ENCODE measurements at places on chromosomes 11 and 22. TPM values are rescaled to one million over a fixed set of nuclear protein-coding genes. Genes with fewer than 3 reads are reported as not detected.

- DNase-seq = no peak
- H3K4me3 ChIP-seq = no peak overlapping the region
- no peaks in the 10 kb centered on the region for H3K36me3 ChIP-seq
- H3K4me1 ChIP-seq = no peaks in the 10 kb centered on the region
- H3K27ac ChIP-seq = no peak overlapping the region
These were observed 15.8 kb upstream of the MS4A4A start for GRCh38 chr11:60264644-60265043.

GRCh38 chr11:17607591-17608570 is 60.8 kb downstream of the OTOG start:
- no peaks in the 10 kb centered on the region for H3K4me1 ChIP-seq
- no peaks in the 10 kb centered on the region for H3K36me3 ChIP-seq
- no peak overlapping the region for H3K4me3 ChIP-seq
- DNase-seq = no peak
- H3K27ac ChIP-seq = no peak overlapping the region
- no peaks in the 10 kb centered on the region for H3K27me3 ChIP-seq

DNA sequence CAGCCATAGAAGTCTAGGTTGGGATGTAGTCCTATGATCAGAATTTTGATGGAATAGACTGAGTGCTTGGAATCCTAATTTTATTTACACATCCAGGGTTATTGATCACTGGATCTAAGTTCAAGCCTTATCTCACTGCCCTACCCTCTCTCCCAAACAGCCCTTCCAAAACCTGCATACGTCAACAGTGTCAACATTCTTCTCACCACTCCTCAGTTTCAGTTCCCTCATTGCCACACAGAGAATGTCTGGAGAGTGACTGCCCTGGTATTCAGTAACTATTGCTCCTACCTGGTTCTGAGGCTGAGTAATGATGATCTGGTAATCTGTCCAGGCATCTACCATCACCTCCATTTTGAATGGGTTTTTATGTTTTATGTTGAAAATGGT is 60.0 kb downstream of the GLYATL1 start:
- no peaks in the 10 kb centered on the region for H3K36me3 ChIP-seq
- H3K4me3 ChIP-seq = no peak overlapping the region
- H3K27ac ChIP-seq = no peak overlapping the region
- no peaks in the 10 kb centered on the region for H3K27me3 ChIP-seq

DNA sequence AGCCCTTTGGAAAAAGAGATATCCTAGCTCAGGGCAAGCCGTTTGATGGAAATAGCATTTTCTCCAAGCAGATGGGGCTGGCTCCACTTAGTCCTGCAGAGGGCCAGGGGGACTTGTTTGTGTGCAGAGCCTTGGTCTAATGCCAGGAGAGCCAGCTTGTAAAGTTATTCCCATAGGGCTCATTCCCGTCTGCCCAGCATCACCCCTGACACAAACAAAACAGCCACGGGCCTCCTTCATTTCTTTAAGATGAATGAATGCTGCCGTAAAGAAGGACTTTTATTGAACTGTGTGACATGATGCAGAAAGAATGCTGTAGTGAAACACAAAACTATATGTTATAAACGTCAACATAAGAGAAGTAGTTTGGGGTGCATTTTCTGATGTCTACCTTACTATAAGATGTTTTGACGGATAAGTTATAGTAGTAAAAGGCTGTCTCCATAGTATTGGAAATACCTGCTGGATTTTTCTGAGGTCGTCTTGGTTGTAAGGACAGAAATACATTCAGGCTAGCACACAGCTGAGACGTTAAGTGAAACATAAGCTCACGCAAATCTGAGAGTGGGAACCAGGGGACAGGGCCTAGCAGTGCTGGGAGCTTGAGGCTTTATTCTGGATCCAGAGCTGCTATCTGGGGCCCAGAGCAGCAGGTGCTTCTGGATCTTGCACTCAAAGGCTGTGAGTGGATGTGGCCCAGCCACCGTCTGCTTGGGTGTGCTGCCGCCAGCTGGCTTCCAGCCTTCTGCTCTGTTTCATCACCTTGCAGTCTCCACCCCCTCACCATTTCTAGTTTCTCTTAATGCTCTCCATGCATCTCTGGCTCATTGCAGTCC is 53.3 kb downstream of the NCAM1 start:
- no peak for DNase-seq
- no peaks in the 10 kb centered on the region for H3K36me3 ChIP-seq
- no peak overlapping the region for H3K27ac ChIP-seq
- no peaks in the 10 kb centered on the region for H3K4me1 ChIP-seq
- H3K27me3 ChIP-seq = no peaks in the 10 kb centered on the region

DNA sequence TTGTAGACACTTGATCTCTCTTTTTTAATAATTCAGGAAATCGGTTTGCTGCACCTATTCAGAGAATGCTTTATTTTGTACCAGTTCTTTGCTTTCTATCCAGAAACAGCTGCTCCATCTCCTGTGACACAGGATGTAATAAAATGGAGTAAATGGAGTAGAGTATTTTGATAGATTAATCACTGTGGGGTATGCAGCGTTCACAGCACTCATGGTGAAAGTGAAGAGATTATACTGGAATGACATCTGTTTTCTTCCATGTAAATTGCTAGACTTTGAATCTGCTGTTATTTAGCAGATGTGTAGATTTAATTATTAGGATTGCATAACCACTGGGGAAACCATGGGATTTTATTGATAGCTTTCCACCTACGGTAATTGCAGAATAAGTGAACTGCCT is 227.3 kb upstream of the ARHGAP42 start:
- no peaks in the 10 kb centered on the region for H3K4me1 ChIP-seq
- H3K36me3 ChIP-seq = no peaks in the 10 kb centered on the region

DNA sequence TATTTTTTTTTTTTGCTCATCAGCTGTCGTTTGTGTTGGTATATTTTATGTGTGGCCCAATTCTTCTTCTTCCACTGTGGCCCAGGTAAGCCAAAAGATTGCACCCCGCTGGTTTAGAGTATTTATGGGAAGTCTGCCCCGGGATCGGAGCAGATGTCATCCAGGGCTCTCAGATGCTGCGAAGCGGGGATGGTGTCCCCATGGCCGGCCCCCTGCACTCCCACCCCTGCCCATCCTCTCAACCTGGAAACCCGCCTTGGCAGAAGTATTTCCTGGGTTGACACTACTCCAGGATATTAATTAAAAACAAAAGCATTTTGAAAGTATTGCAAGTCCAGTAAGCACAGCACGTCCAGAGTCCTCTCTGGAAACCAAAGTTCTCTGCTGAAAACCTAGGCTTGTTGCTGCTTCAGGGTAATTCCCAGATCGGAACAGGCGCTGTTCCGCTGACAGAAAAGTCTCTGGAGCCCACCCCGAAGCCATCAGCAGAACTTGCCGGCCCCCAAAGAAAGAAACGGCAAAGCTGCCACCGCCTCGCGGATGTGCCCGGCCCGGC is 833 bp downstream of the SCUBE2 start:
- no peak for DNase-seq
- no peaks in the 10 kb centered on the region for H3K27me3 ChIP-seq
- H3K27ac ChIP-seq = no peak overlapping the region
- peaks cover 8% of the 10 kb centered on the region for H3K4me1 ChIP-seq
- no peaks in the 10 kb centered on the region for H3K36me3 ChIP-seq
- no peak overlapping the region for H3K4me3 ChIP-seq

DNA sequence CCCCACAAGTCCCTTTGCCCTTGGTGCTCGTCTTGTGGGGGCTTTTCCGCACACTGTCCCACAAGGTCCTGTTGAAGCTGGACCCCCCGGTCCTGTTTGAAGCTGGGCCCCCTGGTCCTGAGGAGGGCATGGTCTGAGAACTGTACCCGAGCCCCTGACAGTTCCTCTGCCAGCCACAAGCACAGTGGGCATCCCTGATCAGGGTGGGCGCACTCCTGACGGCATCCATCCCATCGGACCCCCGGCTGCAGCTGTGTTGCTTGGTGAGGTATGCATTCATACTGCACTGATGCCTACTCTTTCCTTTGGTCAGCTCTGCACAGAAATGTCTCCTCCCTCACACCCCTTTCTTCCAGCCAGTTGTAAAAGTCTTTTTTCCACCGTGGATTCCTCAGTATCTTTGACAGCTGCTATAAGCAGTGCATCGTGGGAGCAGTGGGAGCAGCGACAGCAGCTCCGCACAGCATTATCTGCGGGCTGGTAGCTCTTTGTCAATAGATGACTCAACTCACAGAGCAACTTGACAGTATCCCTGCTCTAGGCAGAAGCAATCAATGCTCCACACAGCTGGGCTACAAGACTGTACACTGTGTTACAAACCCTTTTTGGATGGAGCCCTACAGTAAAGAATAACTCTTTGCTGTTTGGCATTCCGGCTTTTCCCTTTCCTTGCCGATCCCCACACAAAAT is 1030.8 kb upstream of the CCDC90B start:
- no peak overlapping the region for H3K4me3 ChIP-seq
- no peaks in the 10 kb centered on the region for H3K4me1 ChIP-seq
- no peaks in the 10 kb centered on the region for H3K27me3 ChIP-seq

DNA sequence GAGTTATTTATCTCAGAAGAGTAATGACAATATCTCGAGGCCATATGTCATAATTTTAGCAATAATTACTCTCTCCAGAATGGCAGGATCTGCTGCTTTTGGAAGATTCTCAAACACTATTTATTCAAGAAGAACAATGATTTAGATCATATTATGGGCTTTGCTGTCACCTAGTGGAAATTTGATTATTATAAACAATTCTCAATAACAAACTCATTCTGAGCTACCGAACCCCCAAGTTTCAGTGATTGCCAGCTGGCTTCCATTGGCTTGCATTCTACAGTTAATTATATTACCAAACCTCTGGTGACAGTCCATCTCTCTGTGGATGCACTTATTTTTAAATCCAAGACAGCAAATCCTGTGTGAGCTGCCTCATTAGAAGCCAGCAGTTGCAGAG is 27.9 kb upstream of the SLC36A4 start:
- no peaks in the 10 kb centered on the region for H3K4me1 ChIP-seq
- no peak overlapping the region for H3K4me3 ChIP-seq
- no peaks in the 10 kb centered on the region for H3K27me3 ChIP-seq
- no peaks in the 10 kb centered on the region for H3K36me3 ChIP-seq
- peak; percentile 41 for DNase-seq

- no peak for DNase-seq
- H3K4me1 ChIP-seq = no peaks in the 10 kb centered on the region
- H3K27ac ChIP-seq = no peak overlapping the region
These were observed 14.3 kb downstream of the ATP5MG start for GRCh38 chr11:118415739-118416068.

DNA sequence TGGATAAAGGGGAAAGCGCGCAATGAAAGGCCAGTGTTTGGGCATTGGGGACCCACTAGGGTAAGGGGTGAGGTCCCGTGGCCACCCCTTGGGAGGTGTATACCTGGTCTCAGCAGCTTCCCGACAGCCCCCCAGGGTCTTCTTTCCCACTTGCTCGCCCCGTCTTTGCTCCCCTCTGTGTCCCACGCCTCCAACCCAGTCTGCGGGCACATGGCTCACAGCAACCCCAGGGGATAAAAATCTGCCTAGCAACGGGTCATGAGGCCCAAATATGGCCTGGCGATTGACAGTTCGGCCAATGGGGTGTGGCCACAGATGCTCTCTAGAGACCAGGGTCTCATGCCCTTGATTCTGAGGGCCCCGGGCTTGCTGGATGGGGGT is 41.6 kb downstream of the AHNAK start:
- H3K36me3 ChIP-seq = no peaks in the 10 kb centered on the region
- no peak overlapping the region for H3K27ac ChIP-seq
- no peak overlapping the region for H3K4me3 ChIP-seq
- DNase-seq = no peak

DNA sequence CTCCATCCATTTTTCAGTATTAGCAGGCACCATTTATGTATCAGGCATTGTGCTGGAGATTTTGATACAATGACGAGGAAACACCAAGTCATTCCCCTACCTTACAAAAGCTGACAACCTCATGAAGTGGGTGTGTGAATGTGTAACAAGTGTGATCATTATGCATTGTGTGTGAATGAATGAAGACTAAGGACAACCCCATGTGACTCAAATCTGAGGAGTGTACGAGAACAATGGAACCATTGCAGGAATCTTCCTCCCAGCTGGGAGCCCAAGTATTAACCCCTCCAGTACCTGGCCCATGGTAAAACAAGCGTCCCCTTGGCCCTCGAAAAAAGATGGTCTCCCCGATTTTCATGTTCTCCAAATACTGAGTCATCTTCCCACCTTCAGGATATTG is 4.4 kb downstream of the CYB5R2 start:
- no peaks in the 10 kb centered on the region for H3K36me3 ChIP-seq
- no peak overlapping the region for H3K27ac ChIP-seq
- no peak overlapping the region for H3K4me3 ChIP-seq

DNA sequence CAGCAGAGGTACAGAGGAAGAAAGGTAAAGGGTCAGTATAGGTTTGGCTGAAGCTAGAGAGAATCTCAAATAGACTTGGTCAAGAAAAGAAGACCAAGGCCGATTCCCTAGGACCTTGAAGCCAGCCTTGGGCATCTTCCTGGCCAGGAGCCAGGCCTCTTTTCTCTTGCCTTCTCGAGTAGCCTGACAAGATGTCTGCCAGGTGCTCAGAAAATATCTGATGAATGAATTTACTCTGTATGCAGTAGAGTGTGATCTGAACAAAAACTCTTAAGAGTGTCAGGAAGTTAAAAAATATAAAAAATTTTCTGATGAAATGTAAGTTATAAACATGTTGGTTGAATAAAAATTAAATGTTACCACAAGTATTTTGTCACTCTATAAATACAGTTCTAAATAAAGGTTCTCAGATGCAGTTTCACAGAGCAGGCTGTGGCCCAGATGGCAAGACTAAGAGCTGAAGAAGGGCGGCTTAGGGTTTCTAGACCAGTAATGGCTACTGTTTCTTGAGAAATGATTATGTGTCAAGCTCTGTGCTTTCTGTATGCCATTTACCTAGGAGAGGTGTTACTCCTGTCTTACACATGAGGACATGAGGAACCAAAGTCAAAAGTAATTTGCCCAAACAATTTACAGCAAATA is 98.1 kb downstream of the ATXN10 start:
- H3K27ac ChIP-seq = no peak overlapping the region
- H3K4me3 ChIP-seq = no peak overlapping the region
- no peaks in the 10 kb centered on the region for H3K27me3 ChIP-seq
- peaks cover 20% of the 10 kb centered on the region for H3K4me1 ChIP-seq
- DNase-seq = no peak

- peaks cover 14% of the 10 kb centered on the region for H3K4me1 ChIP-seq
- no peak for DNase-seq
- no peaks in the 10 kb centered on the region for H3K36me3 ChIP-seq
These were observed 18.3 kb downstream of the ATG16L2 start for GRCh38 chr11:72832301-72833082.

Gene CENPM
- 30.7 TPM for total RNA-seq

Gene FOLR1
- not detected for total RNA-seq

Gene PVALB
- not detected for total RNA-seq

Gene NNMT
- not detected for total RNA-seq

Gene SYT7
- not detected for total RNA-seq

Gene CXCR5
- total RNA-seq = 108 TPM

Gene HBE1
- not detected for total RNA-seq

Gene C11orf87
- not detected for total RNA-seq

Gene OR5P2
- not detected for total RNA-seq
